ENCODE measurements at places on chromosomes 2 and 18.
A peak's percentile ranks its signal among the peaks of the same experiment; 100 is the strongest.

DNA sequence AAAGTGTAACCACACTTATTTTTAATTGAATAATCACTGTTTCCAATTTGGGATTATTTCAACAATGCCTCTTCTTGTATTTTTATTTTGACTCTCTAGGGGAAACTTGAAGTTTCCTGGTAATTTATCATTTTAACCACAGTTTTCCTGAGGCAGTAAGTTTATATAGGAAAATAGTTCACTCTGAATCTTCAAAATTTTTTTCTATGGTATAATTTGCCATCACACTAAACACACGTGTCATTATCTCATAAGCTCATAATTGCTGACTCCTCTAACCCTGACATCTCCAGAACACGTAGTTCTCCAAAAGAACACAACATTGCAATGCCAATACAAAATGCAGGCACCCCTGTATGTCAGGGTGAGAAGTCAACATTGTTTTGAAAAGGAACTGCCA is 102.2 kb upstream of the FZD7 start:
- DNase-seq, result no peak

GRCh38 chr2:33106115-33106514 is 159.4 kb downstream of the LTBP1 start:
- DNase-seq, result no peak

- no peak for DNase-seq
Measured at GRCh38 chr2:170255971-170256370, 78.0 kb downstream of the MYO3B start.

DNA sequence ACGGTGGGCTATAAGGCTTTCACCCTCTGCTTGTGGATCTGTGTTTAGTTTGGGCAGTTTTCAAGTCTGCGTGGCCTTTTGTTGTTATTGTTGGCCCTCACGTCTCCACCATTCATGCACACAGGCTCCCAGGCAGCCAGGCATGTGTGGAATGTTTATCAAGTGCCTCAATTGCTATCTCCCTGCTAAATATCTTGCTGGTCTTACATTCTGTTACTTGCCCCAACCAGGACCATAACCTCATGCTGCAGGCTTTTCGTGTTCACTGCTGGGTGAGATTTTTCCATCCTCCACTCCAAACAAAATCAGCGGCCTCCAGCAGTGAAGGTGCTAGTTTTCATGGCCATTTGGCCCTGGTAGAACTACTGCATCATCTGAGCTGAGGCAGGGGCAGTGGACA is 63.0 kb upstream of the DSC1 start:
- peak; percentile 84 for DNase-seq

DNA sequence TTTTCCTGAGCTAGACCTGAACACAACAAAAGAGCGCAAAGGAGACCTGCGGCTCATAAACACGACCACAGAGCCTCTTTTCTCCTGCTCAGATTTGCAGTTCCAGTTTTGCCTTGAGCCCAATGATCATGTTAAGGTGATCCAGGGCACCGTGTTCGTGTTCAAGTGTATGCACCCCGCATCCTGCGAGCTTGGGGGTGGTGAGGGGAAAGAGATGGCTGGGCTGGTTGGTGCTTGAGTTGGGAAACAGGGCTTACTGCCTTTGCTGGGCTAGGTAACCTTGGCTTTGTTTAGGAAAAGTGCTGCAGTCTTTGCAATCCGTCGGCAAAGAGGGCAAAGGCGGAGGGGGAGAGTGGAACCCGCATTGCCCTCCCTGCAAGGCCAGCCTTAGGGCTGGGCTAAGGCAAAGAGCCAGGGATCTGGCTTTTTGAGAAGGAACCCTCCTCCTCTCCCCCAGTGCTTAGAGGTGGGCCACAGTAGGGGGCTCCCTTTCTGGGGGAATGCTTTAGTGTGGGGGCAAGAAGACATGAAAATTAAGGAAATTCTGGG is 1.3 kb downstream of the HOXD10 start:
- no peak for DNase-seq

DNA sequence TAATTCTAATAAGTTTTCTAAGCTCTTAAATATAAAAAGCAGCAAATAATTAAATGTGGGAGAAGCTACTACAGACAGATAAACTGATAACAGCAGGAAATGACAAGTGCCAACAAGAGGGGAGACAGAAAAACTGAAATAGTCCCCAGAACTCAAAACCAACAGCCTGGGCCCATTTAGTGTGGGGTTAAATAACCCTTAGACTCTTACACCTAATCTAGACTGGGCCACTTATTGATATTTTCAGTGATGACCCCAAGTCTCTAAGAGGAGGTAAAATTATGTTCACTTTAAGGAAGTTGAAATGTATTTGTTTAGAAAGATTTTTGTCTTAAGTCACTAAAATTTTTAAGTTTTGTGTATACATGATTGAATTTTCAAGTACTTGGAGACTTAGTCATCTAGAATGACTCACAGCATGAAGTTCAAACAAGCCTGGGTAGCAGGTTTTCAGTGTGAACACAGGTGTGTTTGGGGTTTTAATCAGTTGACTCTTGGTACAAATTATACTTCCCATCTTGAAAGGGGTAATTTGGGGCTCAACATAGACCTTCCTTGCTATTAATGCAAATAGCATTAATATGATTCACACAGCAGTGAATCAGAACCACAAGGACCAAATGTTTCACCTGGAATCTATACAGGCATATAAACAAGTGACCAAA is 54.9 kb upstream of the MYO3B start:
- DNase-seq, result no peak

GRCh38 chr2:29068513-29068912 is 5.8 kb downstream of the PCARE start:
- no peak for DNase-seq

GRCh38 chr2:135590619-135591260 is 59.5 kb downstream of the R3HDM1 start:
- DNase-seq, result no peak

- no peak for DNase-seq
Measured at GRCh38 chr18:9435041-9435440, 40.3 kb upstream of the RALBP1 start.

DNA sequence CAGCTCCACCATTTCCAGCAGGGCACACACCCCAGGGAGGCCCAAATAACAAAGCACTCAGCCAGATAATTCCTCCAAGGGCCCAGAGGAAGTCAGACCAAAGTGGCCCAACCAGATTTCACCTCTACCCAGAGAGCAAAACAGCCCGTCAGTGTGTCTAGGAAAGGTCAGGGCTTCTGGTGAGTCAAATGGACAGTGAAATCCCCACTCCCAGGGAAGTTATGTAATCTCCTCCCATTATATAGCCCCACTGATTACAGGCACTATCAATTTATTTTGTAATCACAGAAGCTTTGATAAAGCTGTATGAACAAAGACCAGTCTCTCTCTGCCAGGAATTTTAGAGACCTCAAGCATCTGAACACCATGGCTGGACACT is 4.0 kb downstream of the B4GALT6 start:
- DNase-seq, result no peak

DNA sequence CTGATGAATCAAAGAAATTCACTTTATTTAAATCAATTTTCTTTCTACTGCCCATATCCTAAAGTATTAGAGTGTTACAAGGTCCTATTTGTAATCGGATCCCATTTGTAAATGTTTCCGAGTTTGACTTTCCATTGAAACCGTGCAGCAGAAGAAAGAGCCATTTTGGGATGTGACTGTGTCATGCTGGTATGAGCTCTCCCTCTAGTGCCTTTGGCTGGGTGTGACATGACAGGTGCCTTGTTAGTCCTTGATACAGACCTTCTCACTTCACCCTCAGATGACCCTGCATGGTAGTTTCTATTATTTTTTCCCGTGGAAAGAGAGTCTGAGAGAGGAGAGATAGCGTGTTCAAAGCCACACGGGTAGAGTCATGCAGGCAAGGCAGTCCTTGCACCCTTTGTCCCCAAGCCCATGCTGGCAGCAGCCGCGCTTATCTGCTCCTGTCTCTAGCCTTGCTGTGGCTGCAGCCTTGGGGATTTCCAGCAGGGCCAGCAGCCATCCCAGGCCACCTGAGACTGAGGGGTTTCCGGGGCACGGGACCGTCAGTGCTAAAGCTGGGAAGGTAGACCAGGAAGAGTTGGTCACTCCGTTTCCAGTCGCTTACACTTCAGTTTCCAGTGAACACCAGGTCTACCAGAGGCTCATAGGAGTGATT is 21.4 kb downstream of the CHMP1B start:
- no peak for DNase-seq

GRCh38 chr2:171407030-171407675 is 26.6 kb downstream of the METTL8 start:
- no peak for DNase-seq

DNA sequence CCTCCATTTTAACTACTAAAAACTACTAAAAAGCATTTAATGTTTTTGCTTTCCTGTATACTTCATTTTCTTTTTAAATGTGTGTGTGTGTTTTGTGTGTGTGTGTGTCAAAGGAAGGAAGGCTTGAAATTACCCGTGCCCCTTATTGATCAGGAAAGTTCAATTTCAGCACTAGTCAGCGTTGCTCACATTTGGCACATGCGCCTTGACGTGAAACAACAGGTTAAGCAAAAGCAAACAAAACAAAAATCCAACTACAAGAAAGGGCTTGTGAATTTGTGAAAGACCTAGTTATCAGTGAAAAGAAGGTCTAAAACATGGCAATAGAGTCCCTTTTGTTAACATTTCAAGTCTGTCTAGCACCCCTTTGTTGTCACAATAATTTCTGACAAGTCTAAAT is 72.5 kb downstream of the KCNH7 start:
- no peak for DNase-seq

GRCh38 chr2:231263118-231263831 is 64.8 kb downstream of the ARMC9 start:
- no peak for DNase-seq

- no peak for DNase-seq
Measured at GRCh38 chr18:63368611-63369010, 1.6 kb upstream of the KDSR start.

DNA sequence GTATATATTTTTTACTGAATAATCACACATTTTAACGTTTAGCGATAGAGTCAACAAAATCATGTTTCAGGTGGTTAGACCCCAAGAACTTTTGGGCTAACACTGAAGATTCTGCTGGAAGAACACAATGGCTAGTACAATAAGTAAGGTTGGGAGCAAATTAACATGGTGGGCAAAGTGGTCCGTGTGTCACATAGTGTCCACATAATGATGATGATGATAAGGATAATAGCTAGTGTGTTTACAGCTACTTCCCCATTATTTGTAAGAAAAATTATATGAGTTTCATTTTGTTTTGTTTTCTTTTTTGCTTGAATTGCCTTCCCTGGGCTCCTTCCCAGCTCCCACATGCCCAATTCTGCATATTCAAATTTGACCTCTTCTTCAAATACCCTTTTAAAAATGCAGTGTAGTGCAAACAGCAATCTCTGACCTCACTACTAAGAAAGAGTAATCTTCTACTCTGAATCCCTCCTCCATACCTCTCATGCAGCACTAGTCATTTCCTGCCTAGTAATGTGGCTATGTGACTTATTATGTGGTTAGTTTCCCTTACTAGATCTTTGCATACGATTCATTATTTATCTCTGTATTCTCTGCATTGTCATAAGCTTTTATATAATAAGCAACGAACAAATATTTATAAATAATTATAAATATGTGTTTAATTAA is 16.9 kb upstream of the VPS54 start:
- DNase-seq, result no peak

- DNase-seq, result no peak
Measured at GRCh38 chr2:6139142-6139541, 447.0 kb downstream of the SOX11 start.

GRCh38 chr18:13893418-13893760 is 21.9 kb downstream of the MC2R start:
- DNase-seq, result no peak

DNA sequence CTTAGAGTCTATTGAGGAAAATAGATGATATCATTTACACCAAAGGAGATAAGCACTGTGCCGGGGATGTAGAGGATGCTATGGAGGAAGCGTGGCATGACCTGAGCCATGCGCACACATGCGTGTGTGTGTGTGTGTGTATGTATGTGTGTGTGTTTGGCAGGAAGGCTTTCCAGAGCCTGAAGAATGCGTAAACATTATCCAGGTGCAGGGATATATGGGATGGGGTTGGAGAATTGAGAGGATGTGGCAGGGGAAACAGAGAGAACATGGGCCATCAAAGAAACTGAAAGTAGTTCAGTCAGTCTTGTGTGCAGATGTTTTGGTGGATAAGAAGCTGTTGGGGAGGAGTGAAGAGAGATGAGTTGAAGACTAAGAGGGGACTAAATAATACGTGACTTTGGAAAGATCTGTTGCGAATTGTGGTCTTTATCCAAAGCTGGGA is 9.3 kb upstream of the STAT1 start:
- no peak for DNase-seq

- DNase-seq, result no peak
Measured at GRCh38 chr2:218274586-218274985, 4.3 kb downstream of the PNKD start.

- DNase-seq, result peak; percentile 26
Measured at GRCh38 chr2:47007826-47008225, 92.2 kb upstream of the MCFD2 start.

- DNase-seq, result no peak
Measured at GRCh38 chr18:1968801-1969498, 602.4 kb downstream of the METTL4 start.
